ENCODE measurements at places on chromosomes 4 and X.

- DNase-seq: no peak
Measured at GRCh38 chr4:114879916-114880669, 233.3 kb downstream of the NDST4 start.

- DNase-seq: no peak
Measured at GRCh38 chr4:185881430-185881829, 69.4 kb upstream of the SORBS2 start.

GRCh38 chrX:18899796-18900380 lies 84.0 kb downstream of the PHKA2 start:
- peak; percentile 15 for DNase-seq

DNA sequence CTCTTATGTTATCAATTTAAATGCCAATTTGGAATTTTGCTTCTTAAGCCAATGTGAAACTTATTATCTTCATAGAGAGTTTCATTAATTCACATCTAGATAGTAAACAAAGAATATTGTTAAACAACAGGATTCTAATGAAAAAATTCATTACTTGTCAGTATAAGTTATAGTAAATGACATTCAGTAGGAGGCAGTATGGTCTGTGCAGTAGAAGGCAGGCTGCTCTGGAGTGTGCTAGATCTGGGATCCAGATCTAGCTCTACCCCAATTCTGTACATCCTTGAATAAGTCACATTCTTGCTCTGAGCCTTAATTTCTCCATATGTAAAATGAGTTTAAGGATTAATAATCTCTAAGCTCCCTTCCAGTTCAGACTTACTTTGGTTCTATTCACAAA lies 202.7 kb upstream of the POU3F4 start:
- DNase-seq: no peak

- no peak for DNase-seq
Measured at GRCh38 chrX:42809569-42809968, 31.6 kb upstream of the PPP1R2C start.

GRCh38 chr4:17206829-17207801 lies 304.8 kb downstream of the QDPR start:
- DNase-seq: no peak

- no peak for DNase-seq
Measured at GRCh38 chr4:15188605-15189539, 186.6 kb downstream of the CPEB2 start.

GRCh38 chr4:61332693-61333092 lies 132.6 kb downstream of the ADGRL3 start:
- DNase-seq: no peak

- no peak for DNase-seq
Measured at GRCh38 chr4:2390146-2390545, 28.3 kb downstream of the ZFYVE28 start.

GRCh38 chr4:55866973-55867574 lies 13.6 kb downstream of the EXOC1 start:
- DNase-seq: peak; percentile 83

DNA sequence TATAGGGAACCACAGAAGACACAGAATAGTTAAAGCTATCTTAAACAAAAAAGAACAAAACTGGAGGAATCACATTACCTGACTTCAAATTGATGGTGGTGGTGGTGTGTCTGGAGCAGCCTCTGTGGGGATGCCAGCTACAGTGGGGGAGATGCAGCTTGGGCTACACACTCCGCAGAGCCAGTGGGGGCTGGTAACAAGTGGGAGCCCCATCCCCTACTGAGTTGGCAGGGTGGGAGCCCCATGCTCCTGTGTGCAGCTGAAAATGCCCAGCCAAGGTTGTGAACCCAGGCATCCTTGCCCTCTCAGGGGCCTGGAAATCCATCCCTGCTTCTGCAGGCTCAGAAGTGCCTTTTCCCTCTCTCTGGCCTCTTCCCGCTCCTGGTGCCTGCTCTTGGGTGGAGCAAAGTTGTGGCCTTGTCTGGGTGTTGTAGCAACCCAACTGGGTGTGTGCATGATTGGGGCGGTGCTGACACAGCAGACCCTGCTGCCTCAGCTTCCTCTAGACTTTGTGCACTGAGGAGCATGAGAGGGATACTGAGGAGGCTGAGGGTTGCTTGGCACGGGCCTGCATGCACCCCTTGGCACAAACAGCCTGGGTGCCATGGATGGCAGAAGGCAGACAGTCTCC lies 38.9 kb downstream of the SH3BGRL start:
- no peak for DNase-seq

GRCh38 chr4:25783943-25784342 lies 78.8 kb downstream of the SEL1L3 start:
- no peak for DNase-seq

DNA sequence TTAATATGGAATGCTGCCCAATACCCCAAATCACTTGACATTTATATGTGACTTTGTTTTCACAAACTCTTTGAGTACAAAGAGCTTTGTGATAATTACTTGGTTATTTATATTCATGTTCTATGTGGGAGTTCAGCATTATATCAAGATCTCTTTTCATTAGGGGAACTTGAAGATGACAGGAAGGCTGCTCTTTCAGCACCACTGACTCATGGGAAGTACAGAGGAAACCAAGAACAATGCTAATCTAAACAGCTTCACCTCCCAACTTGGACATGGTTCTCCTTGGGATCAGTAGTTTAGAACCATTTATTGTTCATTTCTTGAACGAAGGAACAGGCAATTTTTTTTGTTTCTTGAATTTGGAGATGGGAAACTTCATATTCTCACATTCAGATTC lies 184.0 kb upstream of the AFF2 start:
- no peak for DNase-seq

- no peak for DNase-seq
Measured at GRCh38 chrX:103637604-103638338, 9.0 kb downstream of the TCEAL1 start.

DNA sequence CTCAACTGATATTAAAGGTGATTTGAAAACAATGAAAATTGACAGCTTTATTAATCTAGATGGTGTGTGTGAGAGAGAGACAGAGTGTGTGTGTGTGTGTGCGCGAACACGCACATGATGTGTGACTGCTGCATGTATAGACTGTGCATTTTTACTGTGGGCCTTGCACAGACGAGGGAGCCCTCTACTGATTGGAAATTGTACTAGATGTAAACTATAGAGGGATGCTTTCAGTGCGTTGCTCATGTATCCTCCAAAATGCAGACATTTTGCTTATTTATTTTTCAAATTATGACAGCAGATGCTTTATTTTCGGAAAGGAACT lies 168.4 kb upstream of the GK2 start:
- DNase-seq: peak; percentile 55

DNA sequence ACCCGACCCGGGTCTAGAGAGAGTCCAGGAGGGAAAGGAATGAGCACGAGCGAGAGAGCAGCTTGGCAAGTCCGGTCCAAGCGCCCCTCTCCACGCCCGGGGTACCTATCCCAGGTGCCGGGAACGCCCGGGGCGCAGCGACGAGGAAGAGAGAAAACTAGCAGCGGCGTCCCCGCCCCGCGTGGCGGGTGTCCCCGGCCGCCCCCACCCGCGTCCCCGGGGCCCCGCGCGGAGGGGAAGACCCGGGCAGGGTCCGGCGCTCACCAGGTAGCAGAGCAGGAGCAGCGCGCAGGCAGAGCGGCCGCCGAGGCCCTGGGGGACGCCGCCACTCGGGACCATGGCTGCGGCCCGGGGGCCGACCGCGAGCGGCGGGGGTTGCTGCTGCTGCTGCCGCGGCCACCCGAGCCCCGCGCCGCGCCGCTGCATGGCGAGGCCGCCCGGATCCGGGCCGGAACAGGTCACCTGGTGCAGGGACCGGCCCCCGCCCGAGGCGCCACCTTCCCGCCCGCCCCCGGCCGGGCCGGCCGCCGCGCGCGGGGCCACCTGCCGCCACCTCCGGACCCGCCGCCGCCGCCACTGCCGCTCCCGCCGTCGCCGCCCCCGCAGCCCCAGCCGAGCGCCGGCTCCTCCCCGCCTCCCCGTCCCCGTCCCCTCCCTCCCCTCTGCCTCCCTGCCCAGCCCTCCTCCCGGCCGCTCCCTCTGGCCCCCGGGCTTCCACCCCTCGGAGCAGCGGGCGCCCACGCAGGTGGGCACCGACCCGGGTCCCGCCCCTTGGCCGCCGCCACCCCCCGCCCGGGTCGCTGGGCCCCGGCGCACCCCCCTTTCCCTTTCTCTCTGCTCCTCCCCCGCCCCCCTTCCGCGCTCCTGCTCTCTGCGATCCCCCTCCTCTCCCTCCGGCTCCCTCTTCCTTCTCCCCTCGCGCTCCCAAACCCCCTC lies at the start of gene SEL1L3:
SEL1L3 (minus strand) TSS at position 578 of the 936 bp plus-strand sequence; CDS start at position 426, 152 bp downstream.
- DNase-seq: peak; percentile 49

DNA sequence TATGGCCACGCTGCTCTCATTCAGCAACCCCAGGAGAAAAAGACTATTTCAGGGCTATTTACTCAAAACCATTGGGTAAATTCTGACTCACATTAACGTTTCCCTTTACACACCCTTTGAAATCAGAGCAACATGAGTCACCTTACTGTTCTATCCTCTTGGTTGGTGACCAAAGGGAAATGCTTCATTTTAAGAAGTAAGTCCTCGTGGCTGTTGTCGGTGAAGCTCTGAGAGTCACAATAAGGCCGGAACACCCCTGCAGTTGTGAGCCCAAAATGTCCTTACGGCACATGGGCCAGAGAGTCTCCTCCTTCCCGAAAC lies 56.3 kb upstream of the SPRY1 start:
- DNase-seq: no peak

GRCh38 chrX:31228909-31229308 lies 157.1 kb upstream of the FTHL17 start:
- DNase-seq: peak; percentile 71

DNA sequence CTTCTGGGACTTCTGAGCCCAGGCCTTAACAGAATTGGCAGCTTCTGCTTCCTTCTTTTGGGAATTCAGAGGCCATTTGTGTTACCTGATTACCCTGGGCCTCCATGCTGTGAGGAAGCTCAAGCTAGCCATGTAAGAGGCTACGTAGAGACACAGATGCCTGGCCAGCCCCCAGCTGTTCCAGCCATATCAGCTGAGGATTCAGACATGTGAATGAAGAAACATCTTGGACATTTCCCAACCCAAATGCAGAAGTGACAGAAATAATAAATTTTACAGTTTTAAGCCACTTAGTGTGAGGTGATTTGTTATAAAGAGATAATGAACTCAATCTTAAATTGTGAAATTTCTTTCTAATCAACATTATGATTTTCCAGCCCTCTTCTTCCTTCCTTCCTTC lies 18.7 kb upstream of the ZNF827 start:
- no peak for DNase-seq

- DNase-seq: no peak
Measured at GRCh38 chrX:44544036-44544435, 1.4 kb upstream of the FUNDC1 start.

DNA sequence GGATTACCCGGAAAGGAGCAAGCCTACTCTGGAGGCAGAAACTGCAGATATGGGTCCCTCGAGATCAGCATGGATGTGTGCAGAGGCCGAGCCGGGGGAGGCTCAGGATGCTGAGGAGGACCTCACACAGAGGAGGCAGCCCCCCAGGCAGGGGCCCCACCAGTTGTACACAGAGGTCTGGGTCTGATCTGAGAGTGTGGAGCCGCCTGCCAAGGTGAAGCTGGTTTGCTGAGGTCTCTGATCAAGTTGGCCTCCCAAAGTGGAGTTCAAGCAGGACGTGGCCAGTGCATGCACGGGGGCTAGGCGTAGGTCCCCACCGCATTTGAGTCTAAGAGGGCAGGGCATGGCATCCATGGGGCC lies 35.0 kb downstream of the ACOX3 start:
- DNase-seq: no peak

DNA sequence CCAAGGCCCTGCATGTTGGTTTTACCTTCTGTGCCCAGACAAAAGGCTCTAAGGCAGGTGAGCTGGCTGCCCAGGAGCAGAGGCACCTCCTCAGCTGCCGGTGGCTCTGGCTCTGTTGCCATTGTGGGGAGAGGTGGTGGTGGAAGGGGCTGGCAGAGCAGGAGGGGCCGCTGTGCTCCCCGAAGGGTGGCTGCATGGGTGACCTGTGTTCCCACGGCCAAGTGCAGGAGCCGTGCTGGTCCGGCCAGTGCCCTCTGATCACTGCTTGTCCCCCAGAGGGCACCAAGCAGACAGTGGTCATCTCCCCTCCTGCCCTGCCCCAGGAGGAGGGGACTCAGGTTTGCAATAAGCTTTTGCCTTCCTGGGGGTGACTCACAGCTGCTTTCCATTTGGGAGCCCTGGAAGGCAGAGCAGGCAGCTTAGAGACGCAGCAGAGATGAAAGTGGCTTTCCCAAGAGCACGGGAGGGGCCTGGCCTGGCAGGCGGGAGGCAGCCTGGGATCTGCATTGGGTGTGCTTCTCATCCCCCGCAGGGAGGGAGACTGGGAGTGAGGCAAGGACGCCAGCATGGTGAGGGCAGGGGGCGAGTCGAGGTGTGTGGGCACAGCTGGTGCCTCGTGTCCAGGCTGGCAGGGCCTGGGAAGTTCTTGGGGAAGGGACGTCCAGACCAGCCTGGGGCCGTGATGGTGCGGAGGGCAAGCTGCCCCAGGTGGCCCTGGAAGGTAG lies 28.7 kb downstream of the DOK7 start:
- DNase-seq: no peak

- DNase-seq: no peak
Measured at GRCh38 chr4:173652283-173652931, 122.4 kb upstream of the HAND2 start.
